ENCODE measurements at places on chromosomes 7 and 10.

- no peak for DNase-seq
Measured at GRCh38 chr10:77637532-77638320, at the start of gene KCNMA1. KCNMA1 (minus strand) TSS chr10:77637808.

GRCh38 chr7:66371096-66371824 is 166.1 kb downstream of the TPST1 start:
- DNase-seq: no peak

- DNase-seq: no peak
Measured at GRCh38 chr10:101162677-101163076, 31.6 kb downstream of the TLX1 start.

DNA sequence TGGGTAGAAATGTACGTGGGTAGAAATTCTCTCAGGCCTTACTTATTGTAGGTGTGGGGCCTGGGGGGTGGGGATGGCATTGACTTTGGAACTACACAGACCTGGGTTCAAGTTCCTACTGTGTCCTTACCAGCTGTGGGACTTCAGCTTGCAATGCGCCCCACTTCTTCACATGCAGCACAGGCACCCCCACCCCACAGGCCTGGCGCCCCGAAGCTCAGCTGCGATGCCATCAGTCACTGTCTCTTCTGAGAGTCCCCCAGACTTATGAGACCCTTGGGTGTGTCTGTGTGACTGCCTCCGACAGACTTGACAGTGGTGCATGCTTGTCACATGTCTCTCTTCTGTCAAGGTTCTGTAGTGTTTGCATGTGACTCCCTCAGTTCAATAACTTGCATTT is 3.1 kb upstream of the AP5Z1 start:
- no peak for DNase-seq

DNA sequence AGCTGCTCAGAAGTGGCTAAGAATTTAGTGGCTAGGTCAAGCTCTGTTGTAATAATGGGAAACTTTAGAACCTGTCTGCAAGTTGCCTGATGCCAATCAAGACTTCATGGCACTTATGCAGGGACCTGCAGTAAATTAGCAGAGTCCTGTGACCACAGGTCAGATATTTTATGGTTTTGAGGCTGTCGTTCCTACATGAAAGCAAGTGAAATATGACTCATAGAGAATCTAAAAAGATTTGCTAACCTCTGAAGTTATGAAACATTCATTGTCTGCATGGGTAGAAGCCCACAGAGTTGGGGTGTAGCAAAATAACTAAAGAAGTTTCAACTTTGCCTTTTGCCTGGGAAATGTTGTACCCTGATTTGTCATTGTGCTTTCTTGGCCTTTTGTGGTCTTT is 32.3 kb downstream of the SLC39A12 start:
- DNase-seq: no peak

GRCh38 chr7:93920496-93921182 is 896 bp upstream of the GNG11 start:
- DNase-seq: no peak

DNA sequence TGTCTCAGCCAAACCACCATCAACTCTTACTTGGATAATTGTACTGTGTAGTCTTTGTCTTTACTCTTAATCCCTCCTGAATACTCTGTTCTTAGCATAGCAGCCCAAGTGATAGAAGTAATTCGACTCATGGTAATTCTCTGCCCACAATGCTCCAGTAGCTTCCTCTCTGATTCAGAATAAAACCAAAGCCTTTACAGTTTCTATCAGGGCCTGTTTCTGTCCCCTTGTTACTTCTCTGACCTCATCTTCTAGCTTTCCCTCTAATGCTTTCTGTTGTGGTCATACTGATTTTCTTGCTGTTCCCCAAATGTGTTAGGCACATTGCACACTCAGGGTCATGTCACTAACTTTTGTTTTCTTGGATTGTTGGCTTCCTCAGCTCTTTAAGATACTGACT is 8.0 kb downstream of the ZNF518A start:
- DNase-seq: no peak
